ENCODE measurements at places on chromosomes 13 and 19.
A peak's percentile ranks its signal among the peaks of the same experiment; 100 is the strongest.

GRCh38 chr19:31146015-31146414 lies 203.2 kb downstream of the TSHZ3 start:
- DNase-seq: no peak

DNA sequence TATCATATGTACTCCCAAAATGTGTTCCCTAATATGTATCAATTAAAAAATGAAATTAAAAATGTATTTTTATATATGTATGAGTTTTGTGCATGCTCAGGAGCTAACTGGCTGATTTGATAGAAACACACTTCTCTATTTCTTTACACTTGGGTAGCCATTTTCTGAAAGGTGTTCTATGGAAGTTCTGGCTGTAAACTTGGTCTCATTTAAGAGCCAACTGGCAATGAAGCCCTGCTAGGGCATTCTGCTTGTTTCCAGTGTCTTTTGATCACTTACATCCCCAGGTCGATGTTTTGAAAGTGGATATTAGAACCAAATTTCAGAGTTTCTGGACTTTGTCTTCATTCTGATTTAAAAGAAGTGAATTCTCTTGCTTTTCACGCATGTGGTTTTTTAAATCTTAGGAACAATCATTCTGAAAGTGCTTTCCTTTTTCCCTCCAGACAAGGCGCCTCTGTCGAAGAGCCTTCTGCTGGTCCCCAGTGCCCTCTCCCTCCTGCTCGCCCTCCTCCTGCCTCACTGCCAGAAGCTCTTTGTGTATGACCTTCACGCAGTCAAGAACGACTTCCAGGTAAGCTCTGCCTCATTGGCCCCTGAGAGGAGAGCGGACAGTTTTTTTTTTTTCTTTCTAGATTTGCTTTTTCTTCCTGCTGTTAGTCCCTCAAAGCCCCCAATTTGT lies 20.1 kb downstream of the GPR18 start:
- DNase-seq: no peak

DNA sequence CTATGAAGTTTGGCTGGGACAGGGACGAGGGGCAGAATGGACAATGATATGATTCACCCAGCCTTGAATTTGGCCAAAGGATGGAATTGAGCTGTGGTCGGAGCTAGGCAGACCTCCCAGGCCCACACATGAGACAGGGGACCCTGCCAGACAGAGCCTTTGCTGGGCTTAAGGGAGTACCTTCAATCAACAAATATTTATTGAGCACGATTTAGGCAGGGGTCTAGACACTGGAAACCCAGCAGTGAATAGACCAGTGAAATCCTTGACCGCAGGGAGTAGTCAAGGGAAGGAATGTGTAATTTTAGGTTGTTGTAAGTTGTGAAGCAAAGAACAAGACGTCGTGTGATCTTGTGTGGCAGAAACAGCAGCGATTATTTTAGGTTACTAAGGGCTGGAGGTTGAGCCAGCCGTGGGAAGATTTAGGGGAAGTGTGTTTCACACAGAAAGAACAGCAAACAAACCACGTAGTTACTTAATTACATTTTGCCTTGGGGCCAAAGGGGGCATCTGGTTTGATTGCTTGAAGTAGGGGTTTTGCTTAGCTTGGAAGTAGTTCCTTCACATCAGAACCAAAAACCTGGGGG lies 16.9 kb upstream of the AP1M2 start:
- no peak for DNase-seq

- no peak for DNase-seq
Measured at GRCh38 chr19:13762635-13763235, 1.6 kb upstream of the MRI1 start.

DNA sequence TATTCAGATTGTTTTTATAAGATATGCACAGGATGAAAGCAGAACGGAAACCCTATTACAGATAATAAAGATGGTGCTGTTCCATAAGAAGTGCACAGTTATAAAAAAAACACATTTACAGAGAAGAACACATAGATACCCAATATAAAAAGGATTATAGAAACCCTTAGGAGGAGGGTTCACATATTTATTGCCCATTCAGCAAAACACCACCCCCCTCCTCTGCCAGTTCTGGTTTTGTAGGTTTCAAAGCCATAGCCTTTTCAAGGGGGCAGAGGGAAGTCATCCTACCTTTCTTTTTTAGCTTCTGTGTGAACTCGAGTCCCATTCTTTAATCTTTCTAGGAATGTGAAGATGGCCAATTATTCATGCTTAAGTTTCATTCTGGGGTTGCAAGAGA lies 511.2 kb downstream of the GPC5 start:
- no peak for DNase-seq

- DNase-seq: no peak
Measured at GRCh38 chr13:97245011-97245410, 22.9 kb downstream of the MBNL2 start.

DNA sequence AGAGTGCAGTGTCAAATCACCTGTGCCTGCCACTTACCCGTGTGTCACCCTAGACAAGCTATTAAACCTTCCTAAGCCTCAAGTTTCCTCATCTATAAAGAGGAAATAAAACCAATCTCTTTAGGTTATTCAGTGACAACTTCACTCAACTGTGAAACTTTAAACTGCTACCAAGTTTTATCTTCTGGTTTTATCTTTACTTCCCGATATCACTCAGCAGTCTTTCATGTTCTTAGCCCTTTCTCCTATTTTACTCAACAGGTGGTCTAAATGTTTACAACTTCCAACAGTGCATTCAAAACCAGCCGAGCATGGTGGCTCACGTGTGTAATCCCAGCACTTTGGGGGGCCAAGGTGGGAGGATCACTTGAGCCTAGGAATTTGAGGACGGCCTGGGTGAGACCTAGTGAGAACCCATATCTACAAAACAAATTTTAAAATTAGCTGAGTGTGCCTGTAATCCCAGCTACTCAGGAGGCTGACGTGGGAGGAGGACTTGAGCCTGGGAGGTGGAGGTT lies 59.6 kb downstream of the GPALPP1 start:
- DNase-seq: no peak

GRCh38 chr13:52809310-52809769 lies 39.1 kb downstream of the PCDH8 start:
- DNase-seq: peak; percentile 53

DNA sequence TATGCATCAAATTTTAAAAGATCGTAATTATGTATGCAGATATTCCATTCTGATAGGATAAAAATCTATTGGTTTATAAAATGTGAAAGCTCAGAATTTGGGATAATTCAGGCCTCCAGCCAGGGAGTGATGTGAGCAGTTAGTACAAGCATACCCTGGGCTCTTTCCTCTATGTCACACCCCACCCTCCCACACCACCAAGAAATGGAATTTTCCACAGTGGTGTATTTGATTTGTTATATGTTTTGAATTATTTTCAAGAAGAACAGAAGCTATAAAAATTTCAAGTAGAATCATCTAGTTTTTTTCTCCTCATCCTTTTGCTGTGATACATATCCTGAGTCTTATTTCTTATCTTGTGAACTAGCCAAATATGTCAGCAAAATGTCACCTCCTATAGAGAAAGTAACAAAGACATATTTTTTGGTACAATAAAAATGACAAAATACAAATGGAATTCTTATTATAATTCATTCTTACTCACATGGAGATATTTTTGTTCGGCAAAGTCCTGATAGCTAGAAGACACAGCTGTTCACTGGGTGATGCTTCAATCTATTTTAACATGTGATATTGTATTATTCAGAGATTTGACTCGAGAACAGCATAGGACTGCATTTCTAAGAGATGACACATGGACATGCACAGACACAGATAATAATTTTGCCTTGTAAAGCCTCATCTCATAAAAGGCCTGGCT lies 61.2 kb upstream of the FRY start:
- no peak for DNase-seq

DNA sequence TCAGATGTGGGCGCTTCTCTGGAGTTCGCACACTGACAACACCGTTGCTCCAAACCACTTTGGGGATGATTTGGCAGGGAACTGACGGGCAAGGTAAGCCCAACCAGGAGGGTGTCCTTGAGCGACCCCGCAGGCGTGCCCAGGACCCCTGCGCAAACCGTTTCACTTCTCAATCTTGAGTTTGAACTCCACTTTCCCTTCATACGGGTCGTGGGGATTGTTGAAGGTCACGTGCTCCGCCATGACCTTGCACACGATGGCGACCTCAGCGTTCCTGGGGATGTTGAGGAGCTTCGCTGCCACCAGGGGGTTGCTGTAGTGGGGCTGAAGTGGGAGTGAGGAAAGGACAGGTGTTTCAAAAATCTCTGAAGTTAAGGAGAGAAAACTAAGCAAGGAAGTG lies 8.8 kb downstream of the ATP4B start:
- no peak for DNase-seq

DNA sequence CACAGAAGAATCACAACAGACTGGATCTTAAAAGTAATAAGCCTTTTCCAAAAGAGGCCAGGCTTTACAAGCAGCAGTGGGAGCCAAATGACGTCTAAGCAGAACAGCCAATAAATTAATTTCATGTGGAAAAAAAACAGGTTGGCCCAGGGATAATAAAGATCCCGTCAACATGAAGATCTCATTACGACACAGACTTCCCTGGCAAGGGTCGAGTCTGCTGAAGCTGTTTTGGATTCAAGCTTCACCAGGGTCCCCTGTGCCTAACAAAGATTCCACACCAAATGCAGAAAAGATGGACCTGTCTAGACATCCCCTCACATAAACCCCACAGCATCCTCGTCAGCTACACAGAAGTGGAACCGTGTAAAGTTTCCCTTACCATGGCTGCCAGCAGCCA lies 215.1 kb upstream of the ZNF507 start:
- no peak for DNase-seq

GRCh38 chr13:69600811-69601210 lies 506.8 kb upstream of the ATXN8OS start:
- no peak for DNase-seq

DNA sequence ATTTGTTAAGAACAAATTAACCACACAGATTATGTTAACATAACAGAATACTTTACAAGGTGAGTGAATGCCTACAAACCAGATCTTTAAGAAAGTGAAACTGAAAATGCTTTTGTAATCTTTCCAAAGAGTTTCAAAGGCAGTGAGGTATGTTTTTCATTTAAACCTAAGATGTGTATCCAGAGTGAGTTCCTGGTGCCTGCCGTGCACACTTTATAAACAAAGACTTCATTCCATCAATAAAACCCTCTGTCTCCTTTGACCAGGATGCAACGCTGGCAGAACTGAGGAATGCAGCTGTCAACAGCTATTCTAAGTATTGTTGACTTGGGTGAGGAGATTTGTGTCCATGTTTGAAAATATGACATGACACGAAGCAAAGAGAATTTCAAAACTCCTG lies 344.6 kb downstream of the DNAJC15 start:
- DNase-seq: no peak

- DNase-seq: no peak
Measured at GRCh38 chr13:97752961-97753668, 200.4 kb upstream of the IPO5 start.

- DNase-seq: no peak
Measured at GRCh38 chr13:109576331-109576813, 210.0 kb downstream of the IRS2 start.

DNA sequence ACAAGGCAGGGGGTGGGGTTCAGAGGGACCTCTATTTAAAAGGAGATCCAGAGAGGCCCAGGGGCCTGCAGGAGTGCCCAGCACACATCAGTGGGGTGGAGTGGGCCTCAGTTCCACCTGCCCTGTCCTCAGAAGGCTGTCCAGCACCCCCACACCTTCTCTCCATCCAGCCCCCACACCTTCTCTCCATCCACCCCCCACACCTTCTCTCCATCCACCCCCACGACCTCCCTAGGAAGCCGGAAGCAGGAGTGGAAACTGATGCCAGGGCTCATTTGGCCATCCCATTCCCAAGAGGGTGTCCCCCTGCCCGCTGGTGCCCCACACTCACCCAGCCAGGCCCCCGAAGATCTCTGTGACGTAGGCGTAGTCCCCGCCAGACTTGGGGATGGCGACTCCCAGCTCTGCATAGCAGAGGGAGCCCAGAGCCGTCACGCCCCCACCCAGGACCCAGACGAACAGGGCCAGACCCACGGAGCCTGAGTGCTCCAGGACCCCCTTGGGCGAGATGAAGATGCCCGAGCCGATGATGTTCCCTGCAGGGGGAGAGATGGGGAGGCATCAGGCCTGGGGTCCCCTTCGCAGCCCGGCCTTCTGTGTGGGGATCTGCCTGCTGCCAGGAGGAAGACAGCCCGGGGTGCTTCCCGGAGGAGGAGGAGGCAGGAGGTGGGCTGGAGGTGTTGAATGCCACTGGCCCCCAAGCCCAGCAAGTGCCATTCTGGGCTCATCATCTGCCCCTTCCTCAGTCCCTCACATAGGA lies 10.0 kb downstream of the SLC7A10 start:
- DNase-seq: no peak

DNA sequence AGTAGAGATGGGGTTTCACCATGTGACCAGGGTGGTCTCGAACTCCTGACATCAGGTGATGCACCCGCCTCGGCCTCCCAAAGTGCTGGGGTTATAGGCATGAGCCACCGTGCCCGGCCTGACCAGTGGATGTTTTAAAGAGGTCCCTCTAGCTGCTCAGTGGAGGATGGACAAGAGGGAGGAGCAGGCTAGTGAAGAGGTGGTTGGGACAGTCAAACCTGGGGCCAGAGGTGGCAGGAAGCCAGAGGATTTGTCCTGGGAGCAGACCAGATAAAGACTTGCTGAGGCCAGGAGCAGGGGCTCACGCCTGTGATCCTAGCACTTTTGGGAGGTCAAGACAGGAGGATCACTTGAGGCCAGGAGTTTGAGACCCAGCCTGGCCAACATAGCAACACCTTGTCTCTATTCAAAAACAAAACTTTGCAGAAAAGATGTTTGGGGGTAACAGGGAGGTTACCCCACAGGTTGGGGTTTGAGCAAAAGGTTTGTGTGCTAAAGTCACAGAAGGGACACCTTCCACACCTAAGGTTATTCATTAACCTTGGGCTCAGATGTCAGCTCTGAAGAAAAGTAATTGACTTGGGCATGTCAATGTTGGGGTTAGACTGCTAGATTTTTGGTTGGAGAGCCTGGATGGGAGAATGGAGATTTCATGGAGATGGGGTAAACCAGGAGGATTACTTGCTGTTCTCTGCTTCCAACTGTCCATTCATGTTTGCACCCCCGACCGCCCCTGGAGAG lies 9.0 kb downstream of the BCAM start:
- no peak for DNase-seq

GRCh38 chr13:101611491-101612475 lies 159.3 kb downstream of the ITGBL1 start:
- no peak for DNase-seq

DNA sequence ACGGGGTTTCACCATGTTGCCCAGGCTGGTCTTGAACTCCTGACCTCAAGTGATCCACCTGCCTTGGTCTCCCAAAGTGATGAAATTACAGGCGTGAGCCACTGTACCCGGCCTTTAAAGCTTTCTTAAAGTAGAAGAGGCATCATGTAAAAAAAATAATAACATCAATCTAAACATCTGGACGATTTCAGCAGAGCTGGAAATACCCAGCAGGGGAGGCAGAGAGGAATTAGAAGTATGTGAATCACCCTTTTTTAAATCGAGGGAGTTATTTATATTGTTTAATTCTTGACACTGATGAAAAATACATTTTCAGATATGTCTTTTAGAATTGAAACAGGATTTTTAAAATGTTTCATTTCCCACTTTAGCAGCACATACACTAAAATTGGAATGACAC lies 37.4 kb upstream of the MTIF3 start:
- no peak for DNase-seq

GRCh38 chr13:113138792-113139551 lies 16.4 kb downstream of the F10 start:
- no peak for DNase-seq
